Heart right ventricle (tissue), 16 donors: ENCODE measurements at places on chromosomes 12 and 14. TPM values are rescaled to one million over a fixed set of nuclear protein-coding genes. Genes with fewer than 3 reads are reported as not detected.

SIX6 gene
- polyA plus RNA-seq = not detected

TOMM20L gene
- not detected for polyA plus RNA-seq

ZFHX2 gene
- polyA plus RNA-seq = 0.25 TPM

LHX5 gene
- not detected for polyA plus RNA-seq

MANSC4 gene
- not detected for polyA plus RNA-seq

SERPINA10 gene
- not detected for polyA plus RNA-seq

ABCD4 gene
- 76.4 TPM for polyA plus RNA-seq

CLEC1B gene
- 0.04 TPM for polyA plus RNA-seq

SLC7A8 gene
- 14.9 TPM for polyA plus RNA-seq

APEX1 gene
- 58.5 TPM for polyA plus RNA-seq

KLHDC1 gene
- 0.99 TPM for polyA plus RNA-seq

ALDH1L2 gene
- 1.7 TPM for polyA plus RNA-seq

STAC3 gene
- 1.7 TPM for polyA plus RNA-seq

TNFAIP2 gene
- polyA plus RNA-seq = 138 TPM
